ENCODE measurements at places on chromosomes 1 and 21.

GRCh38 chr1:207128336-207128921, 24.4 kb downstream of the C4BPA start:
- no peak for DNase-seq

DNA sequence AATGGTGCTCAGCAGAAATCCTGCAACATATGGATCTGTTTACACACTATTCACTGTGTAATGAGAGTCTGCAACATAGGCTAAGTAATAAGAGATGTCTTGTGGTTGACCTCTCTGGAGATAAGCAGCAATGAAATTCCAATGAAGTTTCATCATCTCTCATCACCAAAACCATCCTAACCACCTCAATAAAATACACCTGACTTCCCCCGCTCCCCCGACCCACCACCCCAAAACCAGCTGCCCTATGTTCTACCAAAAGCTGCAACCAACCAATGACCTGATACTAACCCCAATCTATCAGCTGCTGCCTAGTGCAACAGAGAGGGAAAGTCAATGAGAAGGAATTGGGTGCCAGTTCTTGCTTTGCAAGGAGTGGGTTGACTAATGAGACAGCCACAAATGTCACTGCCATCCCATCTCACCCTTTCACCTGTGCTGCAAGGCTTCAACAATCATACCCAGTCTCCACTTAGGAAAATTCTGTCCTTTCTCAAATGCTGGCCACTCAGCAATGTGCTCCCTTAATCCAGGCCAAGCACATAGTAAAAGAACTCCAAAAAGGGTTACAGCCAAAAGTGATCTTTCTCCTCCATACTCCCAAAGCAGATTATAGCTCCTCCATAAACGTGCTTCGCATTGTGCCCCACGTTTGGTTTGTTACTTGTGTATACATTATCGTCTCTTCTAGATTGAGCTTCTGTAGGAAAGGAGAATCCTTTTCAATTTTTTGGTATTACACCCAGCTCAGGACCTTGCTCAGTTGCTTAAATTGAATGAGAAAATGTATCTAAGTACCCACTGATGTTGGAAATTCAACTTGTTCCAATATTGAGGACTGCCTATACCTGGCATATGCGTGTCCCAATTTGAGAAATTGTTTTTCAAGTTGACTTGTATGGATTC, 29.0 kb downstream of the MRPL39 start:
- DNase-seq, result no peak

DNA sequence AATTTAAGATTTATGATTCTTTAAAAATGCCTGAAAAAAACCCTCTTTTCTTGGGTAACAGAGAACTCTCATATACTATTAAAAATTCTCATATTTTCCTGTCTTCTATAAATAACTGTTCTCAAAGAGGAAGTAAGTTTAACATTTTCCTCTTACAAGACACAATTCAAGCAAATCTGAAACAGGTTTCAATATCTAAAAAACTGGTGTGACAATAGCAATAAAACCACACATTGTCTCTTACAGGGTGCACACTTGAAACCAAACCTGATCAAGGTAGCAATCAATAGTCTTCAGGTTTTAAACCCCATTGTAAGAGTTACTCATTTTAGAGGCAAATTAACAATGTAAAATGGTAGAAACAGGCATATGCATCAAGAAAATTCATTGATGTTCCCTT, 28.0 kb downstream of the FUBP1 start:
- DNase-seq, result no peak

GRCh38 chr1:5342830-5343229, 649.4 kb downstream of the NPHP4 start:
- DNase-seq, result no peak

- no peak for DNase-seq
Measured at GRCh38 chr1:186628910-186629309, 51.3 kb downstream of the PTGS2 start.

DNA sequence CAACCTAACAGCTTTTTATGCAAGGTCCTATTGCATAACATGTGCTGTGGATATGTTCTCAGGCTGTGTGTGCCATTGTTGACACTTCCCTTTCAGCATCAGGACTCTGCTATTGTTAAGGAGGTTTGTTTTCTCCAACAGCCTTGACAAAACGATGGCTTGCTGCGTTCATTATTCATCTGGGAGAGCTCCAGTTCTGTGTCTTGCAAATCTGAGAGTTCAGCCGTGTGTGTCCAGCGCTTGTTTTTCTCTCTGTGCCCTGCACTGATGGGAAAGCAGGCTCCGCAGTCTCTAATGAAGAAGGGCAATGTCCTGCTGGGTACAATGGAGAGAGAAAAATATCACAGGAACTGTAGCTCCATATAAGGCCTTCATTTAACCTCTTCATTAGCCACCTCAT, 63.7 kb downstream of the CLDN17 start:
- DNase-seq, result no peak

DNA sequence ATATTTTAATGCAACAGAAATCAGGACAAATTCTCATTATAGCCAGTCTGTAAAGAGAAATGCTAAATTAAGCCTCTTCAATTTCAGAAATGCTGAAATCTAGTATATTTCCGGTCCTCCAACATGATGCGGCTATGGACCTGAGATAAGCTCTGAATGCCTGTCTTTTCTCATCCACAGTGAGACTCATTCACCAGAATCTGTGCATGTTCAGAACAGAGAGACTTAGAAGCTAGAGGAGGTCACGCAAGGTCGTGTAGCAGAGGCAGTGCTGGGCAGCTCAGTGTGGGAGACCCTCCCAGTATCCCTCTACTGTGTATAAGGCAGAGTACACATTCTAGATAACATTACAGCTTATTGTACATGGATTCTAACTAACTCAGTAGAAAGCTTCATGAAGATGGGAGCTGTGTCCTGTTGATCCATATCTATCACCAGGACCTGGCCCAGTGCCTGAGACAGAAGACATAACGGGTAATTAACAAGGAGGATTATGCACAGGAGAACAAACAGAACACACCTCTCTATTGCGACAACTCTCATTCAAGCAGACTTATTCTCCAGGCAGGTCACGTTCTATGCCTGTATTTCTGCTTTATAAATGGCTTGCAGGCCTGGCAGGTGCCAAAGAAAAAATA, 97.0 kb upstream of the COA6 start:
- no peak for DNase-seq

- DNase-seq, result no peak
Measured at GRCh38 chr1:180842491-180843275, 70.0 kb upstream of the KIAA1614 start.

DNA sequence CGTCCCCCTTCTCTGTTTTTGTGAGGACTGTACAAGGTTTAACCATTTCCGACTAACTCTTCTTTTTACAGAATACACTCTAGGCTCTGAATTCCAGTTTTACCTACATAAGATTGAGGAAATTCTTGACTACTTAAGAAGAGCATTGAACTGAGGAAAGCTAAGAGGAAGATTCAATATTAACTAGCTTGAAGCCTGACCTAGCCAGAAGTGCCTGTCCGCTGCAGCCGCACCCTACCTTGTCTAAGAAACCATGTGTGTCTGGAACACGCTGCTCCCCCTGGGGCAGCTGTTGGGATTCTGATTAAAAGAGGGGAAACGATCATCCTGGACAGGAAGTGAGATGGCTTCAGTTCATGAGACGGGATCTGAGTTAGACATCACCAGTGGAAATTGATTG, 28.9 kb downstream of the CA6 start:
- no peak for DNase-seq

DNA sequence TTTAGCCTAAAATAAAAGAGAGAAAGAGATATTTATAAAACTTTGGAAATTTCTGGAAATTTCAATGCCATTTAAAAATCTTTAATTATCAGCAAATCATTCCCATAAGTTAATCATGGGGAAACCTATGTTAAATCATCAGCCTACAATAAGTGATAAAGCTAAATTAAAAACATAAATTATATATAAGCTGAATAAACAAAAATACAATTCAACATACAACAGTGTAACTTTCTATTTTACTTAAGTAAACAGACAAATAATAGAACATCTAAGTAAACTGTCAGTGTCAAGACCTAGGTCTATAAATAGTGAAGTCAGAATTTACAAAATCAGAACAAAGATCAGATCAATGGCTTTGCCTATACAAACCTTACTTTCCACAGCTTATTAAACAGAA, 57.5 kb downstream of the EPRS1 start:
- DNase-seq, result no peak

GRCh38 chr1:170929835-170930554, 5.3 kb upstream of the MROH9 start:
- peak; percentile 42 for DNase-seq

DNA sequence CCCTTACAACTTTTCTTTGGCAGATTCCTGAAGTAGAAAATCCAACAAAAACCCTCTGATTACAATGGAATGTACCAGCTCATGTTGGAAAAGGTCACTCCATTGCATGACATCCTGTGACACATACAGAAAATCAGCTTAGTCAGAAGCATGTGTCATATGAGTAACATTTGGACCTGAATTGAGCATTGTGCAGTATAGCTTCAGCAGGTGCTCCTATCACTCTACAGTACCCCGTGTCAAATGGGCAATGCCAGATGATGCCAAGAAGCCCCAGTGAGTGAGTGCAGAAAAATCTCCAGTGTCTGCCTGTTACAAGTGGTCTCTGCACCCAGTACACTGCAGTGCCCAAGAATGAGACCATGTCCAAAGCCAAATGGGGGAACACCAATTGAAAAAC, 129.7 kb upstream of the RUNX1 start:
- no peak for DNase-seq

DNA sequence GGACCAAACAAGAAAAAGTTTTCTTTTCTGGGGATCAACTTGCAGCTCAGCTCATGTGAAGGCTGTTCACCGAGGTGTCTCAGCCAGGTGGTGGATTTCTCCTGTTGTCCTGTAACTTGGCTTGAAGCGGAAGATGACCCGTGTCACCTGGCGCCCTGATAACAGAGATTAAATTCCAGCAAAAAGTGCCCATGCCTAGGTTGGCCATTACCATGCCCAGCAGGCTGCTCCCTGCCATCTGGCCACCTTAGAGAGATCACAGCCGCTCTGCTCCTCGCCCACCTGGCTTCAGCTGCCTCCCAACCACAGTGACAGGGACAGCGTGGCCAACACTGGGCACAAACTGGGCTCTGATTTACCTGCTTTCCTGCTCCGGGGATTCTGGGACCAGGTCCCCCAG, 149.5 kb downstream of the ZBTB18 start:
- no peak for DNase-seq

DNA sequence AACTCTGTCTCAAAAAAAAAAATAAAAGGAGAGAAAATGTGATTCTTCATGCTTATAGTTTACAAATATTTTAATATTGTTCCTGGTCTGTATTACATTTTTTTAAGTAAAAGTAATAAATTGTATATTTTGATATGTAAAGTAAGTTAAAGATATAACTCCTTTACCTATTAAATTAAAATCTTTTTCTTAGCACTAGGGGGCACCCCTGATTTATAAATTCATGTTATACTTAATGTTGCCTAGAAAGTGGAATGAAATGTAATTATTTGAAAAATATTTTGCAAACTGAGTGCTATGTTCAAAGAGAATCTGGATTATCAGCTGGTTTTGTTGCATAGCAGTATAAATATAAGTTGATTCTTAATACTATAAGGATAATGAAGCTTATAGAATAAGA, 49.2 kb downstream of the RALGPS2 start:
- DNase-seq, result peak; percentile 30

DNA sequence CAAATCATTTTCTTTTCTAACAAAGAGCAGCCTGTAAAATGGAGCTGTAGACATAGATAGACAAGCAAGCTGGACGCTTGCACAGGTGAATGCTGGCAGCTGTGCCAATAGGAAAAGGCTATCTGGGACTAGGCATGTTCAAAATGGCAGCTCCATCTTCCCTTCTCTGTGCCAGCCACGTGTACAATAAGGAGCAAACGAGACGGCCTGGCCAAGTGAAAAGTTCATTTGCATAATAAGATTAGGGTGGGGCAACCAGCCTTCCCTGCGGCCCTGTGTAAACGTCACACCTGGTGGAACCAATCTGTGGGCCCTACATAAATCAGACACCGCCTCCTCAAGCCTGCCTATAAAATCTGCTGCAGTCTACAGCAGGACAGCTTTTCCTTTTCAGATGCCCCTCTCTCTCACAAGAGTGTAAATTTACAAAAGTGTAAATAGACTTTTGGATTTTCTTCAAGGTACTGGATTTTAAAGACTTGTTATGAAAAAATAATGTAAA, 16.6 kb upstream of the EDEM3 start:
- no peak for DNase-seq

DNA sequence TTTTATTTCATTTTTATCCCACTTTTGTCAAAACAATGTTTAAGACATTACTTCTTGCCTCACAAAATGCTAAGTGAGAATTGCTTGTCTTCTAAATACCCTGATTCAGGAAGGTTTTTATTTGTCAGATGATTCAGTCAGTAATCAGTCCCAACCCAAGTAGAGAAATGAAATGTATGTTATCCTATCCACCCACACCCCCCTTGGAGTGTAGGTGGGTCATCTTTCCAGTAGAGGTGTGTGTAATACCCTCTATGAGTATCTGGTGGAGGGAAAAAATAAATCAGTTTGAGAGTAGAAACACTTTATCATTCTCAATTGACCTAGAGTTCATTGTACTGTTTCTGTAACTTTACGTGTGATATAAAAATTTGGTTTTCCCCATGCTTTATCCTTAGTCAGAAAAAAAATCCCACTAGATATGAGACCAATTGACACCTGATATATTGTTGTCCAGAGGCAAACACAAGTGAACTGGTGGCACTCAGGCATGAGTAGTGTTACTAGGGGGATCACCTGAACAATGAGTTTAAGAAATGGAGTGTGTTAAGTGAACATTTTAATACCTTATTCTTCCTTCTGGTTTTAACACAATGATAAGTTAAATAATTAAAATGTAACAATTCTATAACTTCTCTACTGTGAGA, 153.8 kb upstream of the C1orf105 start:
- DNase-seq, result no peak

GRCh38 chr1:93699049-93699384, 17.4 kb upstream of the BCAR3 start:
- DNase-seq, result no peak

DNA sequence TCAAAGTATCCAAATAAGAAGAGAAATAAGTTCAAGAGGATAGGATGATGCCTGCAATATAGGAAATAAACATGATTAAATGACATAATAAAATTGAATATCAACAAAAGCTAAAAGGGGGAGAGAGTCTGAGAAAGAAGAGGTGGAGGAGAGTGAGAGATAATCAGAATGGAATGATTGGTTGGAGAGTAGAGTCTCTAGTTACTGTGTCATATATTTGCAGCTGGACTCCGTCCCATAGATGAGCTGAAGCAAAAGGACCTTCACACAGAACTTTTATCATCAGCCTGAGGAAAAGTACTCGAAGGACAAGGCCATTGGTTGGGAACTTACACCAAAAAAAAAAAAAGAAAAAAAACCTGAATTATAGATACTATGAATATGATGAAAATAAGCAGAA, 22.8 kb upstream of the S100A2 start:
- no peak for DNase-seq

GRCh38 chr1:1892079-1892762, 1.3 kb upstream of the GNB1 start:
- DNase-seq, result no peak

- DNase-seq, result no peak
Measured at GRCh38 chr21:23541571-23541970, 2065.7 kb downstream of the MRPL39 start.

GRCh38 chr1:202193614-202194327, at the start of gene LGR6:
TSS of gene LGR6 (plus strand) at chr1:202193799. CDS start at chr1:202193990, 191 bp downstream.
- no peak for DNase-seq

- no peak for DNase-seq
Measured at GRCh38 chr21:38954588-38955004, 148.9 kb downstream of the ETS2 start.
